ENCODE measurements at places on chromosomes 13 and 19. TPM values are rescaled to one million over a fixed set of nuclear protein-coding genes. Genes with fewer than 3 reads are reported as not detected.

LILRB3 gene
- not detected for total RNA-seq

ZNF440 gene
- 14.4 TPM for total RNA-seq

PNMA8C gene
- total RNA-seq: not detected

EFNB2 gene
- 16.9 TPM for total RNA-seq

SYNE4 gene
- total RNA-seq: 19.7 TPM

ATP1A3 gene
- 1.7 TPM for total RNA-seq

PRR20D gene
- not detected for total RNA-seq

GPR183 gene
- total RNA-seq: not detected

GPC6 gene
- total RNA-seq: not detected

TMEM59L gene
- not detected for total RNA-seq

ZNF865 gene
- total RNA-seq: 29.6 TPM

ZNF888 gene
- 25.5 TPM for total RNA-seq

CLEC4G gene
- total RNA-seq: not detected

ATP4B gene
- not detected for total RNA-seq

FLT3 gene
- total RNA-seq: not detected

IZUMO4 gene
- 2.8 TPM for total RNA-seq

ZNF560 gene
- total RNA-seq: not detected

FPR3 gene
- not detected for total RNA-seq

ZNF506 gene
- total RNA-seq: 14.9 TPM

SRRM5 gene
- 1.9 TPM for total RNA-seq

CYP4F2 gene
- 0.22 TPM for total RNA-seq

KANK3 gene
- total RNA-seq: 0.17 TPM

LGALS13 gene
- not detected for total RNA-seq

IGFL4 gene
- total RNA-seq: not detected

LILRB5 gene
- not detected for total RNA-seq

NLRP4 gene
- total RNA-seq: not detected

CCDC70 gene
- not detected for total RNA-seq

SBK2 gene
- not detected for total RNA-seq
